GM04503 (cell line): ENCODE measurements at places on chromosomes 3 and 15.

GRCh38 chr15:88745065-88745464, 58.2 kb upstream of the ACAN start:
- no peak for DNase-seq

DNA sequence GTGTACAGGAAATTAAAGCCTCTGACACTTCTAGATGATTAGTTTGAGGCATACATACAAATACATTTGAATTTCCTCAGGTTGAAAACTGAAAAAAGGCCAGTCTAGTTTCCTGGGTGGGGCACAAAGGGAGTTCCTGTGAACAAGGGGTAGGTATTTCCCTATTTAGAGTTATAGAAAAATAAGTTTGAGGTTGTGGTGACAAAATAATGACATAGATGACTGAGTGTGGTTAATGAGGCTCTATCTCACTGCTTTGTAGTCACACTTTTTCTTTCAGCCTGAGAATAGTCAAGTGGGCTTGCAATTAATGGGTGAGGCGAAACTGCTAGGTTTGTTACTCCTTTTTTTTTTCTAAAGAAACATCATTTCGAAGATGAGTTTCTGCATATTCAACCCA, 4.3 kb downstream of the SLCO3A1 start:
- DNase-seq: no peak

DNA sequence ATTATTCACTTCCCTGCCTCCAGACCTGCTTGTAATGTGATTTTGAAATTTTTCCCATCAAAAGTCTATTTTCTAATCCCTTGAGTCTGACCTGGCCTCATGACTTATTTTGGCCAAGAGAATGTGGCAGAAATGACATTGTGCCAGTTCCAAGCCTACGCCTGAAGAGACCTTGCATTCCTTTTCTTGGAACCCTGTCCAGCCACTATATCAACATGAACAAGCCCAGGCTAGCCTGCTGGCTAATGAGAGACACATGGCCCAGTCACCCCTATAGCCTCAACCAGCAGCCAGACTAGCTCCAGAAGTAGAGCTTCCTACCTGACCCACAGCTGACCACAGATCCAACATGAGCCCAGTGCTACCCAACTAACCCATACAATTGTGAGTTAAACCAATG, 121.1 kb upstream of the ACP3 start:
- peak; percentile 41 for DNase-seq

- DNase-seq: no peak
Observed at GRCh38 chr3:62173939-62174515, 199.3 kb downstream of the FEZF2 start.

GRCh38 chr3:133256787-133257483, 142.9 kb upstream of the BFSP2 start:
- no peak for DNase-seq

GRCh38 chr3:45488591-45488990, 100.2 kb downstream of the LARS2 start:
- no peak for DNase-seq

- DNase-seq: no peak
Observed at GRCh38 chr3:16374047-16374934, 109.3 kb downstream of the OXNAD1 start.

GRCh38 chr3:134485075-134485717, 589 bp downstream of the ANAPC13 start:
- DNase-seq: no peak

DNA sequence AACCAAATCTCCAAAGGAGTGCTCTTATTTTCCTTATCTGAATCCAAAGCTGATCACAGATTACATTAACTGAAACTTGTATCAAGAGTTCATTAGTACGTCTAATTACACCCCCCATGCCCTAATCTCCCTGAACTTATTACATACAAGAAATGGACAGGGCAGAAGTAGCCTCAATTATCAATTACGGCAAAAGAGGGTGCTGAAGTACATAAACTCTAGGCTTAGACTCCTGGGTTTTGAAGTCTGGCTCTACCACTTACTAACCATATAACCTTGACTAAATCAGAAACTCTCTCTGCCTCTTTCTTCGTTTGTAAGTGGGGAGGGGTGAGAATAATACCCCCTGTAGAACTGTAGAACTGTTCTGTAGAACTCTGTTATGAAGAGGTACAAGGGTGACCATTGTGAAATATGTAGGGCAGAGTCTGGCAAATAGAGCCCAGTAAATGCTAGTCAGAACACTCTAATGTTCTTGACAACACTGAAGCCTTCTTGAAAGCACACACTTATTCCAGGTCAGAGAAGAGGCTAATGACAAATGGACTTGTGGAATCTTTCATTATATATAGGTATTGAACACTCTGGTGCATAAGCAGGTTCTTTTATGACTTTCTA, 19.6 kb upstream of the OR5K4 start:
- DNase-seq: no peak

- DNase-seq: no peak
Observed at GRCh38 chr3:140715035-140715434, 37.2 kb downstream of the TRIM42 start.

- no peak for DNase-seq
Observed at GRCh38 chr3:69855436-69856162, 116.3 kb downstream of the MITF start.

DNA sequence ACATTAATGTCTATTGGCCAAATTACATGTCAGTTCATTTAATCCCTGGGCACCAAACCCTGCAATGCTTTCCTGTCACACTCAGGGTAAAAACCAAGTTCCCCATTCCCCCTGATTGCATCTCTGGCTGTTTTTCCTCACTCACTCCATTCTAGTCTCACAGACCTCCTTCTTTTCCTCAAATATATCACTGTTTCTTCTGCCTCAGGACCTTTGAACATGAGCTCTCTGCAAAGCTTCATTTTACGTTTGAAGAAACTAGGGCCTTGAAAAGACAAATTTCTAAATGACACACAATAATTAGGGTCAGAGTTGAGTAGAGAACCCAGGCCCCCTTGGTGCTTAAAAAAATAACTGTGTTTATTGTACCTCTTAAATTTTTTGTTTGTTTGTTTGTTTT, 230.6 kb downstream of the THRB start:
- DNase-seq: no peak

- no peak for DNase-seq
Observed at GRCh38 chr3:130827486-130827885, 66.4 kb upstream of the ATP2C1 start.

DNA sequence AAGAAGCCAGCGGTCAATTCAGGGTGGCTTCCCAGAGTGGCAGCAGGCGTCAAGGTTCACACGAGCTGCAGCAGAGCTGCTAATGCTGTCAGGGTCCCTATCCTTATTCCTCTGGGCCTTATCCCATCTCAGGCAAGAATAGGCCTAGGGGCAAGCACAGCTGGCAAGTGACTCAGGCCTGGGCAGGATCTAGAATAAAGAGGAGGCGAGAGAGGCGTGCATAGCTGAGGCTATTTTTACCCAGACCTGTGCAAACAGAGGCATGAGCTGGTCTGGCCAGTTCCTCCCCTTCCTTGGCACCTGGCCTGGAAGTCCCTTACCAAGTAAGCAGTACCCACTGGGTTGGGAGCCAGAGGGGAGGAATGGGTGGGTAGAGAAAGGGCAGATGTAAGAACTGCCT, 12.2 kb upstream of the VIPR1 start:
- DNase-seq: no peak

DNA sequence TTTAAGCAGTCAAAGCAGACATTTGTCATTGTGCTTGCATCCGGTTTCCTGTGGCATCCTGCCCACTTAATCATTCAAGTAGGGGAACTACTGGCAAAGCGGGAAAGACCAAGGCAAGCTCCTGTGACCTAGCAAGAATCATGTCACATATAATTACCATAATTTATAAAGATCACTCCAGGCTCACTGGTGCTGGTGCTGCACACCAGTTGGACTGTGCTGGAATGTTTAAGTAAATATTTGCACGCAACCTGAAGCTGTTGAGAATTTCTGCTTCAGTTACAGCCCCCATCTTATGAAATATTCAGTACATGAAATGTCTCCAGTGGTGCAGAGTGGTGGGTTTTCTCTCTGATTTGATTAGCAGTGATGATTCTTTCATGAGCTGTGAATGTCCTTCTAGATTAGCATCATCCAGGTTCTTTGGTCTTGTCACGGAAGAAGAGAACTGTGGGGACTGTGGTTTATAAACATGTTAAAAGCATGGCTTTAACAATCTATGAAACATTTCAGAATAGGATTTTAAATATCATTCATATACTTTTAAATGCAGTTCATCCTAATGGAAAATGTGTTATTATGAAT, 621.3 kb upstream of the EPHA6 start:
- DNase-seq: no peak

DNA sequence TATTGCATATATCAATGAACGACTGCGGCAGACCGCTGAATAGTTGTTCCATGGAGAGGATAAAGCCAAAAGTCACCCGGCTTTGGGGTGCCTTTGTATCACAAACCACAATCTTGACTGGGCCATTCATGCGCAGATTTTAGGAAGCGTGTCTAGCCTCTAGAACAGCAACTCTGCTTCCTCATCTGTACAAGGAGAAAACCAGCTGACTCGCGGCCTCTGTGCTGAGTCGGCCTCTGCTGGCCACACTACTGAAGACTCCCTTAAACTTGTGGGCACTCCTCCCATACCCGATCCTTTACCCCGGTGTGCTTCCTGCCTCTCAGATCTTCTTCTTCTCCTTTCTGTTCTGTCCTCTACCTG, 872 bp downstream of the DLEC1 start:
- DNase-seq: no peak

- no peak for DNase-seq
Observed at GRCh38 chr3:114128231-114128630, 50.6 kb downstream of the DRD3 start.
